ENCODE measurements at places on chromosomes 5 and 9.

- no peak for DNase-seq
These were observed 57.6 kb downstream of the TMOD1 start for GRCh38 chr9:97559111-97559514.

- DNase-seq = no peak
These were observed 264.0 kb upstream of the KIF2A start for GRCh38 chr5:62042007-62042406.

- no peak for DNase-seq
These were observed 229.6 kb downstream of the GLIS3 start for GRCh38 chr9:4070266-4070665.

GRCh38 chr5:119358901-119359603 is 3.2 kb downstream of the TNFAIP8 start:
- DNase-seq = no peak

GRCh38 chr5:158410976-158411375 is 552.0 kb upstream of the CLINT1 start:
- no peak for DNase-seq

DNA sequence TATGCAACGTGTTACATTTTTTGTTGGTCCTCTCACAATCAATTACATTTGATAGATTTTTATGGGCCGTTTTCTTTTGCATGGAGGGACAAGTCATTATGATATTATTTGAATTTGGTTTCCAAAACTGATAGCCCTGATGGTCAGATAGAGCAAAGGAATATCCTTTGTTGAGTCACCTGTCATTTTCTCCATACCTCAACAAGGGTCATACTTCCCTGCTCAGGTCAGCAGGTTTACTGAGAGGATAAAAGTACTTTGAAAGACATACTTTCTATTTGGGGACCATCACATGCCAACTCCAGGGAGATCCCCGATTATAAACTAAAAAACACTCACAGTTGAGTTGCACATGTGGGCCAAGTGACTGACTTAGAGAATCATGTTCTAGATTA is 132.9 kb downstream of the SUSD1 start:
- DNase-seq = no peak

- DNase-seq = no peak
These were observed 273.9 kb downstream of the NPR3 start for GRCh38 chr5:32984851-32985610.

- DNase-seq = no peak
These were observed 46.6 kb downstream of the UGCG start for GRCh38 chr9:111943200-111943599.

DNA sequence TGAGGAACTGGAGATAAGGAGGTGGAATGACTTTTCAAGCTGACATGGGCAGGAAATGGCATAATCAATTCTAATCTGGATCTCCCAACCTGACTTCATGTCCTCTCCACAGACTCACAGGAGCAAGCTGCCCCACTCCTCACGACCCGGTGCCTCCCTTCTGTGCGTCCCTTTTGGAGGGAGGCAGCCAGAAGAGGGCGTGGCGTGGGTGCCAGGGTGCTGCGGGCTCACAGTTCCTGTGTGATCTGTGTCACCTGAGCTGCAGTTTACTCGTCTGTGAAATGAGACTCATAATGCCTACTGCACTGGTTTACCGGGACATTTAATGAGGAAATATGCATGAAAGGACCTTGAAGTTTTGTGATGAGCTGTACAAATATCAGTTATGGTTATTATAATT is 207.4 kb downstream of the DAB2IP start:
- no peak for DNase-seq

DNA sequence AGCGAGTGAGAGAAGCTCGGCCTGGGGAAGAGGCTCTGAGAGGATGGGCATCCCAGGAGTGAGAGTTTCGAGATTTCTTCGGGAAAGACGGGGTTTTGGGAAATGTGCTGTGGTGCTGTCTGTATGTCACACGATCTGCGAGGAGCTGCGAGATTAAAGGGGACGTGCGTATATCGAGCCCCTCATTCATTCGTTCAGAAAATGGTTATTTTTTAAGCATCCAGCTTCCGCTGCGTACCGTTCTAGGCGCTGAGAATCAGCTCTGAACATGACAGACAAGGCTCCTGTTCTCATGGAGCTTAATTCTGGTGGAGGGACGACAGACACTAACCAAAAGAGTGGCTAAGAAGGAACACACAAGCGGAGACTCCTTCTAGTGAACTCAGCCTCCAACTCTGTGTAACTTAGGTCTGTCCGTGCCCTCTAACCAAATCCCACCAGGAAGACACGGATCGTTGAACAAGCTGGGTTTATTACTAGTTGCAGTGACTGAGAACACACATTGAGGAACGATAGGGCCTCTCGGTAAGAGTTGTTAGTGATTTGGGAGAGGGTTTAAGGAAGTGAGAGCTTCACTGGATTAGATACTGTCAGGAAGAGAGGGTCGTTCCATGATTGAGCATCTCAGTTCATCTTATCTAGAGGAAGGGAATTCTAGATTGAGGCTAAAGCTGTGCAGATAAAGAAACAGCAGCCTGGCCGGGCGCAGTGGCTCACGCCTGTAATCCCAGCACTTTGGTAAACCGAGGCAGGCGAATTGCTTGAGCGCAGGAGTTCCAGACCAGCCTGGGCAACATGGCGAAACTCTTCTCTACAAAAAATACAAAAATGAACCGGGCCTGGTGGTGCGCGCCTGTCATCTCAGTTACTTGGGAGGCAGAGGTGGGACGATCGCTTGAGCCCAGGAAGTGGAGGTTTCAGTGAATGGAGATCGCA is 1.0 kb upstream of the FBXW11 start:
- no peak for DNase-seq

DNA sequence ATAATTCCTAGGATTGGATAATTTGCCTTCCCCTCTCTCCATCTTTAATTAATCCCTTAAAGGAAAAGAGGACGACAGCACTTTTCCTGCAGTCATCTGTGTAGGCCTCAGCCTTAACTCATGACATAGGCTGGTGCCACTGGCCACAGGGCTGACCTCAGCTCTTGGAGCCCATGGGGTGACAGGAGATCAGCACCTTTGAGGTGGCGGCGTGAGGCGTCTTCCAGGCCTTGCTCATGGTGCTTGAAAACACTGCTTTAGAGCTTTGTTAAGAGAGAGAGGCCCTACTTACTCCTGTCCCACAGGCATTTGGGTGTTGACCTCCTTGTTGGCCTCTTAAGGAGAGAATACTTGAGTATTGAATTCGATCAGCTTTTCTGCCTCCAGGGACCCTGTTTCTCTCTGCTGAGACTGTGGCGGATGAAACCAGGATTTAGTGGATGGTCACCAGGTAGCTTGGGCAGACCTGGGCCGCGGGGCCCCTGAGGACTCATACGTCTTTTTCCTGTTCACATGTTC is 23.4 kb downstream of the TENT4A start:
- DNase-seq = no peak

DNA sequence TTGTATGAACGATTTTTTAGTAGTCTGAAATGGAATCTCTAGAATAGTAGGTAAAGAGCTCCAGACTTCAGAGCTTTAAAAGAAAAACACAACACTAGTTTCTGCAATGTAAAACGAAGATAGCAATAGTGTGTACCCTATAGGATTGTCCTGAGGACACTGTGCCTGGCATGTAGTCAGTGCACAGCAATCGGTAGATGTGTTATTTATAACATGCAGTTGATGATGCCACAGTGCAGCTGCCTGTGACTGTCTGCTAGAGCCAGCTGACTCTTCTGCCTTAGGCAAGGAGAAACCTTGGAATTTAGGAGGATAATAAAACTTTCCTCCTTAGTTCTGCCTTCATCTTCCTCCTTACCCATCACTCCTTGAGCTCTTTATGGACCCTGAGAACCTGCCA is 27.7 kb upstream of the TMOD1 start:
- DNase-seq = no peak

GRCh38 chr5:14505310-14506139 is 76.1 kb upstream of the OTULINL start:
- no peak for DNase-seq

GRCh38 chr5:72855821-72856220 is 39.4 kb downstream of the TNPO1 start:
- DNase-seq = no peak

- DNase-seq = no peak
These were observed 950 bp upstream of the MSH3 start for GRCh38 chr5:80653502-80653901.

GRCh38 chr5:167050568-167051401 is 1240.7 kb upstream of the WWC1 start:
- DNase-seq = no peak

DNA sequence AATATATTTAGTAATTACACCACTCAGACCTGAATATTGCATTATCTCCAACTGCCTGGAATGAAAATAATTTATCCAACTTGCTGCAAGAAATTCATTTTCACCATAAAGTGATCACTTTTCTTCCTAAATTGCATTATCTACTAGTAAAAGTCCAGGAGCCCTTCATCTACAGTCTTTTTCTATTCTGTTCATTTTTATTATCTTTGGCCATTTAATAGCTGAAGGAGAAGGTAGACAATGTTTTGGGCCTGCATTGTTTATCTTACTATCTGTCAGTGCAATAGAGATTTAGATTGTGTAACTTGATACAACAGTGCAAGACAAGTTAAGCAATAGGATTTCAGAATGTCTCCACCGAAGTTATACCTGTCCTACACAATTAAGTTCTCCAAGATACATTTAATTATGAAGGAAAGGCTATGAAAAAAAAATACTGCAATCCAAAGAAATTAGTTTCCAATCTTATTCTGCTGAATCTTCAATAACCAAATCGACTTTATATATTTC is 1339.7 kb upstream of the CDH6 start:
- DNase-seq = no peak

DNA sequence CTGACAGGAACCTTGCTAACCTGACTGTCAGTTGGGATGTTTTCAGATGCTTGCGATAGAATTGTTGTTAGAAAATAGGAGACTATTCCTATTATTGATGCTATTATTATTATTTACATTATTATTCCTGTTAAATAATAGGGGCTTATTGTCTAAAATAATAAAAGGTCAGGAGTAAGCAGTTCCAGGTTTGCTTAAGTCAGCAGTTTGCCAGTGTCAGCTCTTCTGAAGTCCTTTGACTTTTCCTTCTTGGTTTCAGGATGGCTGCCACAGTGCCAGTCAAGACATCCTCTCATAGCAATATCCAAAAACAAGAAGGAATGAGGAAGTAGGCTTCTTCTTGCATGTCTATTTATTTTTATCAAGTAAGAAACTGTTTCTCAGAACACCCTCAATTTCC is 141.7 kb upstream of the MARCHF11 start:
- DNase-seq = no peak

- DNase-seq = no peak
These were observed 24.0 kb upstream of the TNIP1 start for GRCh38 chr5:151104795-151105194.

DNA sequence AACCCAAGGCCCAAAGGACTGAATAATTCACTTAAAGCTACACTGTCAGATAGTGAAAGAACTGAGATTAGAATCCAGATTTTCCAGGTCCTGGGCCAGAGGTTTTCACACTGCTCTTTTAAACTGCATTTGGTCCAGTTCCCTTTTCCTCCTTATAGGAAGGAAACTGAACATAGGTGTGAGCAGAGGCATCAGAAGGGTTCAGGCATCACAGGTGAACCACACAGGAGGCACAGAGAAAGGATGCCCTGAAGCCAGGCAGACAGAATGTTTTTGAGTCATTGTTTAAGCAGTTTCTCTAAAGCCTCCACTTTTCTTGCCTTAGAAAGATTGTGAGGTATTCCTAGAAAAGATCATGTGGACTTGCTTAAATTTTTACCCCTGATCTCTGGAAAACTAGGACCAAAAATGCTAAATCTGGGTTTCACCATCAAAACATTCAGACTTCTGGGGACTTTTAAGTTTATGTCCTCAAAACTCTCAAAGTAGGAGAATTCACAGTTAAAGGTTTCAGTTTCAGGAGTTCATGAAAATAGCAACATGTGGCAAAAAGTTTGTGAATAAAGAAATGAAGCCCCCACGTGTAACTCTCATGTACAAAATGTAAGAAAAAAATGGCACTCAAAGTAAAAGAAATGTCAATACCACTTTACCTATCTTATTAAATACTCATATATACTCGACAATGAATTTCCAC is 386.1 kb downstream of the NTRK2 start:
- no peak for DNase-seq

- DNase-seq = no peak
These were observed 136.7 kb upstream of the MOCS2 start for GRCh38 chr5:53246042-53246836.

DNA sequence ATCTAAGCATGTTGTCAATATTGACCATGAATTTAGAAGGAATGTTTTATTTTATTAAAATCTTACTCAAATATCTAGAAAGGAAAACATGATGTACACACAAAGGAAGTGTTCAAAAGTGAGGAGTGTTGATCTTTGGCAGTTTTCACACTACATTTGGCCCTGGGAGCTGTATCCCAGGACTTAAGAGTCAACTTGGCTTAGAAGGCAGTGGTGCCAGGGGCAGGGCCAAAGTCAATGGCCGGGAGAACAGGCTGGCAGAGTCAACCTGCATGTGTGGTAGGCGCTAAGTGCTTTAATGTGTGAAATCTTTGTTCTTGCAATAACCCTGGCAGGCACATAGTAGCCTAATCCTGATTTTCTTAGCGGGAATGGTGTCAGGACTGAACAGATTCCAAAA is 228.4 kb downstream of the TENT4A start:
- no peak for DNase-seq

DNA sequence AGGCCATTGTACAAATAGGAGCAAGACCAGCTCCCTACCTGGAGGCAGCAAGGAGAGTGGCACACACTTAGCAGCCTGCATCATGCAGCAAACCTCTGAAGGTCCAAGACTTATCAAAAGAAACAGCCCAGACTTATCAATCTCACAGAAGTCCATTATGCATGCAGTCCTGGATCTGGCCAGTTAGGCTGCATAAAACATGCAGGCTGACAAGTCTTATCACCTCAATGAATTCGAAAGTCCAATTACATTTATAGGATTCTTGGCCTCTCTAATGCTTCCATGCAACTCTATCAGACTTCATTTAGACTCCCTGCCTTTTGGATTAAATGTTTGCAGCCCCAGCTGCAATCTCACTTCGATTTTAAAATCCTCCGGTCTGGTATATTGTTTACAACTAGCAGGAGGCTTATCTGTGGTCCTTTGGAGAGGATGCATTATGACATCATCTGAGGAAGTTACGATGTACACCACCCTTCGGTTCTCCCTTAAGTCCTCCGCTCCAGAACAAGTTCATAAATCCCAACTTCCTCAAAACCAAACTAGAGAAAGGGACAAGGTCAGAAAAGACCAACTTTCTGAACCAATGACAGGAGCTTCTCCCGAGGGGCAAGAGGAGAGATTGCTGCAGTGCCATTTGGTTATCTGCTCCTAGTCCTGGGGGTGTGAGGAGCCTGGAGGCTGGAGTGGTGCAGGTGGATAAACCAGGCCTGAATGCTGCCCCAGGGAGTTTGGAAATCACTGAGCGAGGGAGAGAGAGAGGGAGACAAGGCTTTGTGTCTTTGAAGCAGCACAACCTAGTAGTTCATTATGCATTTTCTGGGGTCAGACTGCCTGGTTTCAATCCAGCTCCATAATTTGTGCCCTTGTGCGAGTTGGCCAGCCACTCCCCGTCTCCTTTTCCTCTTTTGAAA is 313.9 kb downstream of the TLE1 start:
- DNase-seq = no peak

GRCh38 chr9:76349865-76350264 is 44.4 kb downstream of the RFK start:
- DNase-seq = no peak
